ENCODE measurements at places on chromosomes 1 and 21.

GRCh38 chr1:24955161-24955560 lies 25.1 kb upstream of the RUNX3 start:
- DNase-seq, result peak; percentile 72

DNA sequence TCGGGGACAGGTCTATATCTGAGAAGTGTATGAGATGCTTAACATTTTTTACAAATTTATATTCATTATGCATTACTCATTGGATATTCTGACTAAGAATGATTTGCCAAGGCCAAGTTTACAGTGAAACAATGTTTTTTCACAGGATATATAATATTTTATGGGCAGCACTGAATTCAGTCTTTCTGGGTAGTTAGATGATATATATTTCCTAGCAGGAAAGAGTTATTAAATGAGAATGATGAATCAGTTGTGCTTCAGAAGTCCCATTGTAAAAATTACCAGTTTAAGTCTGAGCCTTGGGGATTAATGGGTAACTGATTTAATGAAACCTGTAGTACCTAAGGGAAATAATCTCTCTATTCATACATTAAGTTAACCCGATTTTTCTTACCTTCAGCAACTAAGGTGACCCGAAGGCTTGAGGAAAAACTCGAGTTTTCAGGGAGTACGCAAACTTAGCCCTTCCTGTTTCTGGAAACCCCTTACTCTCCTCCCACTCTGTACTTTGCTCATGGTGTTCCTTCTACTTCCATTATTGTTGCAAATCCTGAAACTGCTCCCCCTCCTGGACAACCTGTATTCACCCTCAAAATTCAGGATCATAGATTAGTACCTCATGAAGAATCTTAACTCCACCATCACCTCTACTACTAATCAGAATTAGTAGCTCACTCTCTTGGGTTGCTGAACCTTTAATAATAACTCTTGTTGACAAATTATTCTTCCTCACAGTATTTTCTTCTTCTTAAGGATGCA lies 135.1 kb downstream of the AK5 start:
- DNase-seq, result no peak

DNA sequence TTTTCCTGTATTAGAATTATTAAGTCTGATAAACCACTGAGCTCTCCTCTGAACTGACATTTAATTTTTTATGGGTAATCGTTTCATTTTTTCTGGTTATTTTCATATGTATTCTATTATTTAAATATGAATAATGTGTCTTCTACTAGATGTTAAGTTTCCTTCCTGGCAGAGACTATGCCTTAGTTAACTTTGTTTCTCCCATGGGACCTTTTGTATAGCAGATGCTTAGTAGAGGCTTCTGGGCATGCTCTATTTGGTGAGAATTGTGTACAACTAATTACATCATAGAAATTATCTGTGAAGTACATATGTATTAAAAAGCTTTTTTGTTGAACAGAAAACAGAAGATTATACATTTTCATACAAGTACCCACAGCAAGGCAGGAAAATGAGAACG lies 23.4 kb downstream of the CTBS start:
- no peak for DNase-seq

DNA sequence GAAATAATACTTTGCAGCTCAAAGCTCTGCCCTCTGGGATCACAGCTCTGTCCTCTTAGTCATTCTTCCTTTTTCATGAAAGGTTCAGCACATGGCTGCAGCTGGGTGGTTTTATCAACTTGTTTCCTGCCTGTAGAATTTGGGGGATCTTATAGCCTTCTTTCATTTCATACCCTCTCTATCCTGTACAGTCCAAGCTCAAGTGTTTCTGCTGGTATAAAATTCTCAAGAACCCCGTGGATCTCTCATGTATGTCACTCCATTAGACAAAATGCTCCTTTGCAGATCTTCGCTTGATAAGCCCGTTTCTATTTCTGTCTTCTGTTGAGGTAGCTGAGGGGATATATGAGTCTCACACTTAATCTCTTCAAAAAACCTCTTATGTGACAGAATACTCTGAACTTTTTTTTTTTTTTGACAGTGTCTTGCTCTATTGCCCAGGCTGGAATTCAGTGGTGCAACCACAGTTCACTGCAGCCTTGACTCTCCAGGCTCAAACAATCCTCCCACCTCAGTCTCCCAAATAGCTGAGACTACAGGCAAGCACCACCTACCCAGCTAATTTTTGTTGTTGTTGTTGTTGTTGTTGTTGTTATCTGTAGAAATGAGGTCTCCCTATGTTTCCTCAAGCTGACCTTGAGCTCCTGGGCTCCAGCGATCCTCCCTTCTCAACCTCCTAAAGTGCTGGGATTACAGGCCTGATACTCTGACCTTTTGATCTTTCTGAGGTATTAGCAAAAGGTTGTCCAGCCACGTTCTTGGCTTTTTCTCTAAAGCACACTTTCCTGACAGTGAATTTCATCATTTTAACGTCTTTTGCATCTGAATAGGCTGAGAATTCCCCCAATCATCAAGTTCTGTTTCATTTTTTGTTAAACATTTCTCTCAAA lies 24.6 kb upstream of the COL9A2 start:
- DNase-seq, result no peak

DNA sequence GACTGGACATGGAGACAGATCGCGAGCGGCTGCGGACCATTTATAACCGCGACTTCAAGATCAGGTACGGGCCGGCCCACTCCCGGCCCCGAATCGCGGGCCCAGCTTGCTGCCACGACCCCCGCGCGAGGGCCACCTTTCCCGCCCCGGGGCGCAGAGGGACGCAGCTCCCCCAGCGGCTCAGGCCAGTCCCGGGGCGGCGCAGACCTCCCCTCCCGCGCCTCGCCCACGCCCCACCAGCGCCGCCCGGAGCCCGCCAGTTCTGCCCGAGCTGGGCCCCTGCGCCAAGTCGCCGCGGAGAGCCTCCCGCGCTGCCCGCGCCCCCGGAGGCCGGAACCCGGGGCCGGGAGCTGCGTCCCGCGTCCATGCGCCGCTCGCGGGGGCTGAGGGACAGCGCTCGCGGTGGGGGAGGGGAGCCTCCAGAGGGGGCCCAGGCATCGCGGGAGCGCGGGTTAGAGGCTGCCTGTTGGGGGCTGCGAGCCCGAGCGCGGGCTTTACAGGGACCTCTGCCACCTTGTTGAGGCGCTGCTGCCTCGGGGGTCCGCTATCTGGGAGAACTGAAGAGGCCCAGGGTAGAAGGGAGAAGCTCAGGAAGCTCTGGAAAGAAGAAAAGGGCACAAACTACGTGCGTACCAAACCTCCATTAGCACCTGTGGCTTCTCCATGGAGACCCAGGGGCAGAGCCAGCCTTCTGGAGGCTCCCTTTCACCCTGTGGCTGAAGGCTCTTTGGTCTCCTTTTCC lies 698 bp downstream of the MOV10 start:
- peak; percentile 21 for DNase-seq

Measured in activated gamma-delta T cell treated with Interleukin-2 at 50 U/mL for 16 hours (primary cell).